Renal cortex interstitium (tissue), 15 donors: ENCODE measurements at places on chromosomes 7 and 10. TPM values are rescaled to one million over a fixed set of nuclear protein-coding genes. Genes with fewer than 3 reads are reported as not detected.

DNA sequence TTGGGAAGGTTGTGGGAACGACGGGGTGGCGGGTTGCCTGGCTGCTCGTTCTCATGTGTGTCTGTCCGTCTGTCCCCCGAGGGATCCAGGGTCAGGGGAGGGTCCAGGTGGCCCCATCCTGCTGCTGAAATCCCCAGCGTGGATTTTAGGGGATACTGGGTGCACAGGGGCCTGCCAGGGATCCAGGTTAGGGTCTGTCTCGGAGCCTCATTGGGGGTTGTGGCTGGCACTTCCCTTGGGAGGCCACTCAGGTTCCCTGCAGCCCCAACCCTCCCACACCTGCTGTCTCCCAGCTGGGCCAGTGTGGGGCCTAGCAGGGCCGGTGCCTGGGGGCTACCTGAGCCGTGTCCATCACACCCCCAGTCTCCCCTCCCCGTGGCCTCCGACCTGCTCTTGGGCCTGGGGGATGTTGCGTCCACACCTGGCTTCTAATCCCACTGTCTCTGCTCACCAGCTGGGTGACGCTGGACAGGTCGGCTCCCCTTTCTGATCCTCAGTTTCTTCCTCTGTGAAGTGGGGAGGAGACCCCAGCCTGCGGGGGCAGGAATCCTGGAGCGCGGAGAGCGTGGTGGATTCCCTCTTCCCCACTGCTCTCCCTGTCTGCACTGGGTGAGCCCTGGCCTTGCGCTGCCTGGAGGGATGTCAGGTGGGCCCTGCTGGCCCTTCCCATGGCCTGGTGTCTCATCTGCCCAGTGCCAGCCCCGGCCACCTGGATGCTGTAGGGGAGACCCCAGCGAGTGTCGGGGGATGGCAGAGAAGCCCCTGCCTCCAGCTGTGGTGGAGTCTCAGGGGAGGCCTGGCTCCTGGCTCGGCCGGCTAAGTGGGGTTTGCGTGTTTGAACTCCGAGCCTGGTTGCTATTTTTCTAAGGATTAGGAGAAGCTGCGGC, 81.6 kb downstream of the UNCX start:
- DNase-seq: no peak

DNA sequence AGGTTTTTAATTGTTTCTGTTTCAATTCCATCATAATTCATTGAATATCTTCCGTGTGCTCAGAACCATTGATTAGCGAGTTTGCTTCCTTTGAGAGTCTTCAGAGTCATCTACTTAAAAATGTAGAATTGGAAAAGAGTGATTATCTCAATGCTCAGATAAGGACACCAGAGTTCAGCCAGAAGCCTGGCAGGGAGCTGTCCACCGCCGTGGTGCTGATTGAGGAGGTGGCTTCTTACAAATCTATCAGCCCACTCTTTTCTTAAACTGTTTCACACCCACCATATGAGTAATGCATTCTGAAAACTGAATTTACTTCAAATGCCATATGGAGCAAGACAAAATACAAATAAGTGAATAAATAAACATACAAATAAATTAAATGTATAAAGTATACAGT, 79.3 kb downstream of the INSYN2A start:
- DNase-seq: peak; percentile 57

- DNase-seq: no peak
These were observed 37.6 kb downstream of the ENTPD1 start for GRCh38 chr10:95793401-95794045.

GRCh38 chr7:149828357-149829309, 9.5 kb upstream of the ZNF862 start:
- DNase-seq: no peak

DNA sequence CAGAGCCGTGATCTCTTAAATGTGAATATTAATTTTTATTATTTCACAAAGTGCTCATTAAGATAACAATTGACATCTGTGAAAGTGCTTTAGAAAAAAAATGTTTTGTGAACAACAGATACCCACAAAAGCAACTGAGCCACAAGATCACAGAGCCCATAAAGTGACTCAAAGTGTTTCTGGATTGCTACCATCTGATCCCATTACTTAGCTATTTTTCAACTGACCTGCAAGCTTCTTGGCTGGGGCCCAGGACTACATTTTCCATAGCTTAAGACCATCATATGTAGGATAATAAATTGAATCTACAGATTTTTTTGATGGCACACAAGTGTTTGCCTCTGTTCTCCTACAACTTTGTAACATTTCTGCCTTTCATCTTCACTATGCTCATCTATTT, 674.4 kb downstream of the PHTF2 start:
- no peak for DNase-seq

- DNase-seq: no peak
These were observed 55.5 kb upstream of the SLC35G1 start for GRCh38 chr10:93838278-93838677.

BMPER gene
- 29.1 TPM for polyA plus RNA-seq

ELN gene
- 95.7 TPM for polyA plus RNA-seq

DNA sequence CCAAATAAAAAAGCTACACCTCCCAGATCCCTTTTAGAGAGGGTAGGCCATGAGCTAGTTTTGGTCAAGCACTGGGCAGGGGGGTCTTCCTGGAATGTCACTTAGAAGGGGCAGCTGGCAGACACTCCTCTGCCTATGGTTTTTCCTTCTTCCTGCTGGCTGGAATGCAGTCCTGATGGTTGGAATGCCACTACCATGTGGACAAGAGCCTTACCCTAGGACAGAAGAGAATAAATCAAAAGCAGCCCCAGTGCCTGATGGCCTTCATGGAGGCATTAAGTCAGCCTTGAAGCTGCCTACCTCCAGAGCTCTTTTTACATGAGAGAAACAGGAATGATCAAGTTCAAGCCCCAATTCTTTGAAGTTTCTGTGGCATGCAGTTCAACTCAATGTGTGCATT, 43.5 kb upstream of the SORBS1 start:
- no peak for DNase-seq

DNA sequence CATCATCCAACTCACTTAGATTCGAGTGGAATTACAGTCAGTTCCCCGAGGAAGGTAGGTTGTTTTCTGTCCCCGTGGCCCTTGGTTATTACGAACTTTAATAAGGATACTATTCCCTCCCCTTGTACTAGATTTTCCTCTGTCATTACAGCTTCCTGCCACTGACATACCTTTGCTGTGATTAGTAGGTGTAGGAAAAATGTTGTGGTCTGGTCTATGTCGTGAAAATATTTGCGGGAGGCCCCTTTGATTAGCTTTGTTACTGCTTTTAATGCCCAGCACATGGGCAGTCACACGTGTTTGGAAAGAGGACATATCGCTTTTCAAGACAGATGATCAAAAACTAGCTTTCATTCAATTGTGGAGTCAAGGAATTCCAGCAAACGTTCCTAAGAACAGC, 92.2 kb downstream of the GATA3 start:
- no peak for DNase-seq

GJD4 gene
- polyA plus RNA-seq: 0.26 TPM

- DNase-seq: no peak
These were observed 8.0 kb upstream of the HSPB1 start for GRCh38 chr7:76294344-76295024.

DNA sequence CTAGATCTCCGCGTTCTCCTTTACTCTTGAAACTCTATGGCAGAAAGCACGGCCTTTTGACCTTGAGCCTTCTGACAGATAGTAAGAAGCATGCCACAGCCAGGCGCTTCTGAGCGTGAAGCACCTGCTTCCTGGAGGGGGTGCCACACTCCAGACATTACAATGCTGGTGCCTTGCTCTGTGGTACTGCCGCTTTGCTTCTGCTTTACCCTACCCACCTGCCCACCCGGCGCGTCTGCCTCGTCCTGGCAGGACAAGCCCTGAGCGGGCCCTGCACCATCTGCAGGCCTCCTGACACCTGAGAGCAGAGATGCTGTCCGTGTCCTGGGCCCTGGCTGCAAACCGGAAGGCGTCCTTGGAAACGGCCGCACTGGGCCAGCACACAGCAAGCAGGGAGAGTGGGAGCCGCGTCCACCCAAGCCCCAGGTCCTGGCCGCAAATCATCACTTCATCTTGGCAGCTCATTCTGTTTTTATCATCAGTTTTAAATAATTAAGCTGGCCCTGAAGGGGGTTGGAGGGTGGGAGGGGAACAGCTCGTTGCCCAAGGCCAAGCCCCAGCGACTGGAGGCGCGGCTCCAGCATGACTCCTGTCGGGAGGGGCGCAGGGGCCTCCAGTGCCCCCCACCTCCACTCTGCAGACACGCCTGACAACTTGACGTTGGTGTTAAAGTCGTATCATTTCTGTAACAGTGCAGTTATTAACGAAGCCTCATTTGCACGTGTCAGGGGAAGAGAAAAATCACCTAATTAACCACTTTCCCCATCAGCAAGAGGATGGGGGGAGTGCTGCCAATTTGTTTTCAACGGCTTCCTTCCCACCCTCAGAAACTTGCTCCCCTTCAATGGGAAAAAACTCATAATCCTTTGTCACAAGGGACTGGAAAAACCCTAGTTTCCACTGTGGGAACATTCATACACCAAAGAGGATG, 132.2 kb downstream of the MAD1L1 start:
- no peak for DNase-seq

DNA sequence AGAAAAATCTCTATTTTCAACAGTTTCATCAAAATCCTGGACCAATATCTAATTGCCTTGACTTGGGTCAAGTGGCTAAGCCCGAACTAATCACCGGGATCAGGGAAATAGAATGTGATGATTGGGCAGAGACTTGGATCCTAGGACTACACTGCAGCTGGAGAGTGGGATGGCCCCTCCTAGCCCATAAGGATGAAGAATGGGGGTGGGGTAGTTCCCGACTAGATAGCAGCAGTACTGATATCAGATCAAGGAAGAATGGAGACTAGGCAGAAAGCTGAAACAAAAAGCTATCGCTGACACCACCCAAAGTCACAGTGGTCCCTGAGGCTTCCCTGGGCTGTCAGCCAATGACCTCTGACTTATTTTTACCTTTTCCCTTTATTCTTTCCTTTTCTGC, 160.4 kb upstream of the PHYHIPL start:
- DNase-seq: no peak

- no peak for DNase-seq
These were observed 157.2 kb downstream of the CHRM2 start for GRCh38 chr7:137025469-137026175.

DNA sequence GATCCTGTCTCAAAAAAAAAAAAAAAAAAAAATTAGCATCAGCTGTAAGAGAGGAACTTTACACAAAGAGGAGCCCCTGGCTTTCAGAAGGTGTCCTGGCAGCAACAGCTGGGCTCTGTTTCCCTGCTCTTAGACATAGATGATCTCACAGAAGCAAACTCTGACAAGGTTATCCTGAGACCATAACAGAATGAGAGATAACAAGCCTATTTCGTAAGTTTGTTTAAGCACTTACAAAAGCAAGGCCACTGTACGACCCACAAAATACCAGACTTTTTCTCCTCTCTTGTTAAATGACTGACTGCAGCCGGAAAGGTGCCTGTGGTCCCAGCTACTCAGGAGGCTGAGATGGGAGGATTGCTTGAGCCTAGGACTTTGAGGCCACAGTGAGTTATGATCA, 33.3 kb upstream of the OTUD1 start:
- DNase-seq: no peak
